Sciatic nerve (tissue), 2 donors: ENCODE measurements at places on chromosomes 1 and 21.

- no peak for DNase-seq
These were observed 43.4 kb downstream of the ATF3 start for GRCh38 chr1:212651977-212652376.

- DNase-seq, result no peak
These were observed 205.4 kb downstream of the SLC35F3 start for GRCh38 chr1:234109840-234110239.

DNA sequence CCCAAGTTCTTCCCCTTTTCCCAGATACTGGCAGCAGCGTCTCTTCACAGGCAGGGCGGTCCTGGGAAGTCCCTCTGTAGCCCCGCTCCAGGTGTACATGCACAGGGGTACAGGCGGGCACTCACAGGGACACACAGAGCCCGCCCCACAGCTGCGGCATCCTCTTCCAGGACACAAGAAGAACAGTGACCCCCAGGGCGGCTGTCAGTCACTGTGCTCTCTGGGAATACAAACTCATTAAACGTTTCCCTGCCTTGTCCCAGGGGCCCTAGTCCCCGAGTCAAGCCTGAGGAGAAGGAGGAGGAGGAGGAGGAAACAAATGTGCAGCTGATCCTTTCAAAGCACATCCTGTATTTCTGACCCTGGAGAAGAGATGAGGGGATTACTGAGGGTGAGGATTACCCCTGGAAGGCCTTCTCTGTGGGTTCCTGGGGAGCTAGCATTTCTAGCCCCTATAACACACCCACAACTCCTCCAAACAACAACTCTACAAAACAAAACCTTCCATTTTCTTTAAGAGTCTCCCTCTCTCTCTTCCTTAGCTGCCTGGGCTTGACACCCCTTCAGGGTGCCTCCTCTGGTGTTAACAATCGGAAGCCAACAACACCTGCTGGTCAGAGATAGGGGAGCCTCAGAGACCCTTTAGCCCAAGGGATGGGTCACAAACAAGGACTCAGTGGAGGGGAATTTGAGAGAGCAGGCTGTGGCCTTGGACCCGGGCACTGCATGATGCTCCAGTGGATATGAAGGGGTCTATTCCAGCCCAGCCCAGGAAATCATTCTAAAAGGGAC, 28.4 kb upstream of the DMBX1 start:
- DNase-seq, result no peak

- no peak for DNase-seq
These were observed 21.6 kb upstream of the SLAMF6 start for GRCh38 chr1:160544647-160545046.

GRCh38 chr21:45227735-45228134, 60.0 kb downstream of the POFUT2 start:
- DNase-seq, result no peak

DNA sequence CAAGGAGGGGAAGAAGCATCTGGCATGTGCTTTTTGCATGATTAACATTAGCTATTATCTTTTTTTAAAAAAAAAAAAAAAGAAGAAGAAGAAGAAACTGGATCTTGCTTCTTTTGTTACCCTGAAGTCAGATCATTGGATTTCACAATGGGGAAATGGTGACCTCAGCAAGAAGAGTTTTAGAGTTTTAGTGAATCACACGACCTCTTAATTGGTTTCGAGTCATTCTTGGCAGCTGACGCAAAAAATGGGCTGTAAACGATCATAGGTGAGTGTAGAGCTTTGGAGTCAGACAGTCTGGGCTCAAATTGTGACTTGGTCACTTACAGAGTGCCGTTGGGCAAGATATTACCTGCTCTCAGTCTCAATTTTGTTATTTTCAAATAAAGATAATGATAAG, 33.3 kb upstream of the PGBD5 start:
- no peak for DNase-seq

DNA sequence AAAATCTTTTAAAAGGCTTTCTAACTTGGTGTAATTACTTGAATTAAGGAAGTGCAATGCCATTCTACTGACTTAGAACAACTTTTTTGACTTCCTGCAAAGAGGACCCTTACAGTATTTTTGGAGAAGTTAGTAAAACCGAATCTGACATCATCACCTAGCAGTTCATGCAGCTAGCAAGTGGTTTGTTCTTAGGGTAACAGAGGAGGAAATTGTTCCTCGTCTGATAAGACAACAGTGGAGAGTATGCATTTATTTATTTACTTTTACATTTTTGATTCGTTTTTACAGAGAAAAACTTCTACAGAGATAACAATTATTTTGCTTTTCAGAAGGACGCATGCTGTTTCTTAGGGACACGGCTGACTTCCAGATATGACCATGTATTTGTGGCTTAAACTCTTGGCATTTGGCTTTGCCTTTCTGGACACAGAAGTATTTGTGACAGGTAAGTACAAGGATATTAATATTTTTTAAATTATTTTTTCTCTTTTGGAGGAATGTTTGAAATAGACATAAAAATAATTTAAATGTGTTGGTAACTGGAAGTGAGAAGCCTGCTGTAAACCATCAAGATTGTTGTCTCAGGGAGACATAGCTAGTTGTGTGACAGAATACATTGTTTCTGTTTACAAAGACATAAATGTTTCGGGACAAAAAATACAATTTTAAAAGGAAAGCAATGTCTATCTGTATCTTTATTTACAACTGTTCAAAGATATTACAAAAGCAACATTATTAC, at the start of gene PTPRC:
TSS of gene PTPRC (plus strand) at position 147 of the 742 bp plus-strand sequence. CDS start at position 376, 229 bp downstream.
- no peak for DNase-seq

GRCh38 chr1:241542199-241542907, 10.2 kb downstream of the KMO start:
- no peak for DNase-seq

DNA sequence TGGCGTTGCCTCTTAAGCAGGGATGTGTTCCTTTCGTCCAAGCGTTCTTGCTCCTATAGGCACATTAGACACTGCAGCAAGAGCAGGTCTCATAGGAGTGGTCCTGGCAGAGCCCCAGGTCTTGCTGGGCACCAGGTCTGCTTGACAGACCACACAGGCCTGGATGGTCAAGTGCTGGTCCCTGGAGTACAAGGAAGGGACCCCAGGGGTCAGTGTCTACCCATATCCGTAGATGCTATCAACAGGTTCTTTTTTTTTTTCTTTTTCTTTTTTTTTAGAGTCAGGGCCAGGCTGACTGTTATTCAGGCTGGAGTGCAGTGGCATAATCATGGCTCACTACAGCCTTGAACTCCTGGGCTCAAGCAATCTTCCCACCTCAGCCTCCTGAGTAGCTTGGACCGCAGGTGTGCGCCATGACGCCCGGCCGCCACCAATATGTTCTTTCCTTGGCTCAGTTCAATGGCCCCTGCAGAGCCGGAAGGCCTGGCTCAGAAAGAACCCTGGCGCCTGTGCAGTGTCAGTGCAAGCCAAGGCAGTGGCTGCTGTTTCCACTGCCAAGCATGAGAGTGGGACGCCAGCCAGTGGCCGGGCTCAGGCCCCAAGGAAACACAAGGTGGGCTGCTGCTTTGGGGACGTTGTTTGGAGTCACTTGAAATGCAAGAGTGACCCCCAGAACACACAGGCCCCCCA, 10.0 kb upstream of the TNFRSF8 start:
- DNase-seq, result no peak

GRCh38 chr1:58573705-58574591, 3.1 kb downstream of the TACSTD2 start:
- no peak for DNase-seq

DNA sequence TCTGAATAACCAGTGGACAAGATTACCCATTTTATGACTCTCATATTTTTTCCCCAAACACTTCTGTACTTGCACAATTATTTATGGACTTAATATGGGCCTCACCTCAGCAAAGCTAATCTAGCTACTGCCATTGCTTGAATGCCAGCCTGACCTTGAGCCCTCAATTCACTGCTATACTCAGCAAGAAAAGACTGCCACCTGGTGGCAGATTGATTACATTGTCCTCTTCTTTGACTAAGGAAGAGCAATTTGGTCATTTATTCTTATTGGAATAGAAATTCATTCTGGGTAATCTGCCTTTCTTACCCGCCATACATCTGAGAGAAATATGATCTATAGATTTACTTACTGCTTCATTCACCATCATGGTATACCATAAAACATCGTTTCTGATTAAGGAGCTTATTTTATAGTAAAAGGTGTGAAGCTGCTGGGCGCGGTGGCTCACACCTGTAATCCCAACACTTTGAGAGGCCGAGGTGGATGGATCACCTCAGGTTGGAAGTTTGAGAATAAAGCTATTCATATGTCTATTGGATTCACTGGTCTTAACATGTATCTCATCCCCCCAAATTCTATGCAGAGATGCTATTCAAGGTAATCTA, 32.9 kb upstream of the DIPK1A start:
- peak; percentile 79 for DNase-seq

- DNase-seq, result no peak
These were observed 12.4 kb upstream of the SPATA1 start for GRCh38 chr1:84493747-84494146.

DNA sequence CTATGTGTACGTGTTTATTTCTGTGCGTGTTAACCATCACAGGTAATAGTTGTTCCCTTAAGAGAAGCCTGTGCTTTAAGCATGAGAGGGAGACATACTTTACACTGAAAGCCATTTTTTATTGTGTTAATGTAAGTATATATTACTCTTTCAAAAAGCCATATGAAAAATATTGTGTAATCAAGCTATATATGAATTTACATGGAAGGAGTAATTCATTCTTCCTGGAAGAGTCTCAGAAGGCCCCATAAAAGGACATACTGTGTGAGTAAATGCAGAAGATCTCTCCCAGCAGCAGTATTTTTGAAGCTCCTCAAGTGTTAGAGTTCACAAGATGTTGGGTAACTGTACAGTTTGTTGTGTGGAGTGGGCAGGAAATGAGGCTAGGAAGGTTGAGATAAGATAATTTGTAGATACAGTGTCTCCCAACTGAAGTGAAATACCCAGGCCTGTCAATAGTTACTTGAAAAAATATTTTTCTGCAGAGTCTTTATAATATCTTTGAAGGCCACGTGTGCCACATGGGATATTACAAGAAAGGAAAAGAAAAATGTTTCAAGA, 138.3 kb downstream of the PTGER3 start:
- DNase-seq, result no peak

- DNase-seq, result no peak
These were observed 158.1 kb downstream of the ST6GALNAC3 start for GRCh38 chr1:76232666-76233065.

DNA sequence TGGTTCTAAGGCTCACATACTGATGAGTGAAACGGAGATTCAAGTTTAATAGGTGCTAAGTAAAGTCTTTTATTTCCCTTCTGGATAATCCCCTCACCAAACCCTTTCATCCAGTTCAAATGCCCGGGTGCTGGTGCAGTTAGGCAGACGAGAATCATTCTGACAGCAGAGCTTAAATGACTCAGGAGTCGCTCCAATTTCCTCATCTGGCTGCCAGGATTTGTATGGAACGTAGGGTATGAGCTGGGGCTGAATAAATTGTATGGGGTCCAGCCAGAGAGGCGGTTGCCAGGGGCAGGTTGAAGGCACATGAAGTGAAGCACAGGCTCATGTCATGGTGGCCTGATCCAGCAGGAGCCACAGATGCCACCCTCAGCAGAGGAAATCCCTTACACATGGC, 76.0 kb downstream of the PAPPA2 start:
- no peak for DNase-seq

- no peak for DNase-seq
These were observed 29.1 kb upstream of the TADA1 start for GRCh38 chr1:166905136-166905535.

- no peak for DNase-seq
These were observed 94.8 kb downstream of the TGFBR3 start for GRCh38 chr1:91791103-91791502.

DNA sequence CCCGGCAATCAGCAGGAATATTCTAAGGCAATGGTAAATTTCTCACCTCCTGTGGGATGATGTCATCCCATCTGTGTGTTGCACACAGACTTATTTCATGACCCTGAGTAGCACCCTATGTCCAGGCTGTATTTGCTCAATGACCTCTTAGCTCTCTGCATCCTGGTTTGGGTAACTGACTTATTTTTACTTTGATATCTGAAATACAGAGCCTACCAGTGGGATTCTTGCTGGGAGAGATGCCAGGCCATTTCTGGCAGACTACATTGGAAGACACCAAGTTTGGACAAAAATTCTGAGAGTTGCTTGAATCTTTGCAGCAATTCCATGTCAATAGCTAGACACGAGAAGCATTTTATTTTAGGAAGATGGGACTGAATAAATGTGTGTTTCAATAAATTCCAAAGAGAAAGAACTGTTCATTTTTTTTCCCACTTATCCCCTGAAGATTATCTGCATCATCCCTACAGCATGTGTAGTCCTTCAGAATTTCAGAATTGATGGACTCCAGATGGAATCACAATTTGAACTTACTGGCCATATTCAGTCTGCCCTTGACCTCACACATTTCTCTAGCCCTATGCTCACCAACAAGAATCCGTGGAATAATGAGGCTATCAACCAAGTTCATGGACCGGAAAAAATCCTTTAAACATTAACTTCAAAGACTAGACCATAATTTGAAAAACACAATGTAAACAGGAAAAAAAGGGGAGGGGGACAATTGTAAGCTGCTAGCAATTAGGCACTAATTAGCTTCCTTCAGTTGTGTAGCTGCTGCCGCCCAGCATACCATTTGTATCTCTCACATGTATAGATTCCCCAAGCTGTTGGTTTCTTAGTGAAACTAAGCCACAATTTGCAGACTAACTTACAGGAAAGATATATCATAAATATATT, 226.5 kb downstream of the HMCN1 start:
- DNase-seq, result peak; percentile 84

GRCh38 chr1:51032936-51033335, 62.9 kb downstream of the CDKN2C start:
- DNase-seq, result no peak

- DNase-seq, result no peak
These were observed 1.2 kb downstream of the KDM4A start for GRCh38 chr1:43651188-43651587.
